ENCODE measurements at places on chromosomes 6 and 20.
A peak's percentile ranks its signal among the peaks of the same experiment; 100 is the strongest.

GRCh38 chr6:79864001-79864400 lies 83.4 kb downstream of the ELOVL4 start:
- no peak for DNase-seq

- no peak for DNase-seq
These were observed 209.5 kb downstream of the CLIC5 start for GRCh38 chr6:45806172-45806571.

DNA sequence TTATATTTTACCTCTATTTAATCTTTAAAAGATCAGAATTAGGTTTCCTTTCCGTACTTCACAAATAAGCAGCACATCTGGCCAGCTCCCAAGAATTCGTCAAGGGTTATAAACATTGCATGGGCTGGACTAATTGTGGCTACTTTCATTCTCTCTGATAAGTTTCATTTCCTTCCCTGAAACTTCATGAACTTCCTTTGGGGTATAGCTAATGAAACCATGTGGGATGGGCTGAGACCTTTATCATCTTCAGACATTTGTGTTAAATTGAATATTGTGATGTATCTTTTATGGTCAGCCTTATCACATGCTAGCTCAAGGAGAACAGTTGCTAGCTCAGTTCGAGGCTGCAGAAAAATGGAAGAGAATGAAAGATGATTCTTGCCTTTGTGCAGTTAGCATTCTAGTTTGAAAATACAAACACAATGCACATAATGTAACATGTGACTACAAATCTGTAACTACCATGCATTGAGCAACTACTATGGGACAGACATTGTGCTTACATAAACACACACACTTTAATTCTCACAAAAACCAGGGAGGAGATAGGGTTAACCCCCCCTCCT lies 1.7 kb upstream of the GMPR start:
- DNase-seq: no peak

DNA sequence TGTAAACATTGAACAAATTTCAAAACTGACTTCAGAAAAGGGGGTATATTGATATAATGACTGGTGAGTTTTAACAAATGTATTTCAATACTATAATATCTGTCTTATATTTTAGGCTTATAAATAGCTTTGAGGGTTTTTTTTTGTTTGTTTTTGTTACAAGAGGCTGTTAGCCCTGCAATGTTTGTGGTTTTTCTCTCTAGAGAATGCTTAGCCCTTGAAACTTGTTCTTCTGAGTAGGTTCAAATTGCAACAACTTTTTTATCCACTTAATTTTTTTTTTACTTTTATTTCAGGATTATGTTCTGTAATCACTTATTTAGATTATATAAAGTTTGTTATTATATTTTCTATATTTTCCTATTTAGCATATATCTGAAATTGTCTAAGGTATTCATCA lies 333.2 kb downstream of the RIMS1 start:
- DNase-seq: no peak

DNA sequence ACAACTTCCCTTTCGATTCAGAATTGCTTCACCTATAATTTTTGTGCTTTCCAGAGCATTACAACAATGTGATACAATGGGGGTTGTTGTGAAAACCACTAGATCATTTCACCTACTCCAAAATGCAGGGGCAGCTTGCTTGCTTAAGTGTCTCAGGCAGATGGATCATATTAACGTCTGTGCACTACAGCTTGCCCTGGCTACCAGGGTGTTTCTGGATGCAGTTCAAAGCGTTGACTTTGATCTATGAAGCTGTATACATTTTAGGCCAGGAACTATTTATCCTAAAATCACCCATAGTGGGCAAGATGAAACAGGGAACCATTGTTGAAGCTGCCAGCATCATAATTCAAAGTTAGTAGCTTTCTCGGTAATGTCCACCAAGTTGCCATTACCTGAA lies 339.5 kb upstream of the HSF2 start:
- no peak for DNase-seq

- DNase-seq: no peak
These were observed 27.0 kb upstream of the RNF144B start for GRCh38 chr6:18360188-18360587.

GRCh38 chr20:8223091-8223870 lies 91.2 kb downstream of the PLCB1 start:
- no peak for DNase-seq

- no peak for DNase-seq
These were observed 397.9 kb upstream of the JARID2 start for GRCh38 chr6:14848019-14848418.

GRCh38 chr20:52346797-52347196 lies 155.2 kb upstream of the ZFP64 start:
- DNase-seq: no peak

DNA sequence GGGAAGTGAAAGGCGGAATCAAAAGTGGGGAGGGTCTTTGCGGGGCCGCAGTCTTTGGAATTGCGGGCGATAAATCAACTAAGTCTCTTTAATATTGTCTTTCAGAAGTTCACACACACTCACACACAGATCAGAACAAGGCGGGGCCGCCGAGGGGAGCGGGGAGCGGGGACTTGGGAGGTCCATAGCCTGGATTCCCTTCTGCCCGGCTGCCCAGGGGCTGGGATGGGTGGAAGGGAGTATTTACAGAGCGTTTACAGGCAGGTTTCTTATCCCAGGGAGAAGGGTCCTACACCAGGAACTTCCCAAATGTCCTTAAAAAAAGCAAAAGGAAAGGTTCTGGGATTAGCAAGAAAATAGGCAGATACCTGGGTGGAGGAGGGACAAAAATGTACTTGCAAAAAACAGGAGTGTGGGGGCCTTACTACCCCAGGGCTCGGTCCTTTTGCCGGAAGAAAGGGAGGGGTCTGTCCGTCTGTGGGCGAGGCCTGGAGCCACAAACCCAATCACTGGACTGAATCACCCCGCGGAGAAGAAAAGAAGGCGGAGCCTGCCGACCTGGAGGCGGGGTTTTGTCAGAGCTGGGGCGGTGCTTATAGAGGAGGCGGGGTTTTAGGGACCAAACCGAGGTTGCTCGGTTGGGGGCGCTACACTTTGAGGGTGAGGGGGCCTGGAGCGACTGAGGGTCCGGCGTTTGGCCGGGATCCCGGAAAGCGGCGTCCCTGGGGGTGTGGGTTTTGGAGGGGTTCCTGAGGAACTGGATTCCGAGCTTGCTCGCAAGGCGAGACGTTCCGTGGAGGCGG lies 3.2 kb downstream of the PRRT1 start:
- no peak for DNase-seq

DNA sequence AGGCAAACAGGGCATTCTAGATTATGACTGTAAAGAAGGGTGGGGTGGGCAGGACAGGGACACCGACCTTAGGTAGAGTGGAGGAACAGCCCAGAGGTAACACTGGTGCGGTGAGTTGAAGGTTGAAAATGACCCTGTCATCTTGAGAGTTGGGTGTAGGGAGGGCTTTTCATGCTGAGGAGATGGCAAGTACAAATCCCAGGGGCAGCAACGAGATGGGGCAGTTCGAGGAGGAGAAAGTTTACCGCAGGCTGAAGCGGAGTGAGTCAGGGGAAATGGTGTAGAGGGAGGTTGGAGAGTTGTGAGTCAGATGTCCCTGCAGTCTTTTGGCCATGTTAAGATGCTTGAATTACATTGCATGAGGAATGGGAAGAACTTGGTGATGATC lies 101.1 kb downstream of the HIVEP1 start:
- DNase-seq: no peak

DNA sequence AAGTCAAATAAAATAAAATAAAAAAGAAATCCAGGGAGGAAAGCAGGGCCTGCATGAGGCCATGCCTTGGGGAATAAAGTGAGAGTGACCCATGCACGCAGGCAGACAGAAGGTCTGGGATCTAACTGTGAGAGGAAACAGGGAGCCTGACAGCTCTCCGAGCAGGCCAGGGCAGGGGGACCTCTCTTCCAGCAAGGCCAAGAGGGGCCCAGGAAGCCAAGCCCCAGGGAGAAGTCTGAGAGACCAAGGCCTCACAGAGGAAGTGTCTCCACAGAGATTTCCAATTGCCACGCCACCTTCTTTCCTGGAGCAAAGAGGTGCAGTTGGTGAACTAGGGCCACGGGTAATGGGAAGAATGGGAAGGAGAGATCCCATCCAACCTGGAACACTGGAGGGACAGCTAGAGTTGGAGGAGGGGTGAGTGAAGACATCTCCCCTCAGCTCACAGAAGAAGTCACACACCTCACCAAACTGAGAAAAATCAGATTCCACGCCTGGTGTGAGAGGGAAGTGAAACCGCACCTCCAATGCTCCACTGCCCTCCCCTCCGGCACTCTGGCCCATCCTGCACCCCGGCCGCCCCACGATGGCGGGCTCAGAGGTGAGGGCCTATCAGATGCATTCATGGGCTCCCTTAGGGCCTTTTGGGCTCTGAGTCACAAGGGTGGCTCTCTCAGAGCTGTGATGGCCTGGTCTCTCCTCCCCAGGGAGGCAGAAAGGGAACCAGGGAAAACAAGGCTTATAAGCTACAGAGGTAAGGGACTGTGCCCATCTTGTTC lies 25.1 kb upstream of the TAF8 start:
- no peak for DNase-seq

GRCh38 chr6:19921786-19922185 lies 84.6 kb downstream of the ID4 start:
- DNase-seq: no peak

DNA sequence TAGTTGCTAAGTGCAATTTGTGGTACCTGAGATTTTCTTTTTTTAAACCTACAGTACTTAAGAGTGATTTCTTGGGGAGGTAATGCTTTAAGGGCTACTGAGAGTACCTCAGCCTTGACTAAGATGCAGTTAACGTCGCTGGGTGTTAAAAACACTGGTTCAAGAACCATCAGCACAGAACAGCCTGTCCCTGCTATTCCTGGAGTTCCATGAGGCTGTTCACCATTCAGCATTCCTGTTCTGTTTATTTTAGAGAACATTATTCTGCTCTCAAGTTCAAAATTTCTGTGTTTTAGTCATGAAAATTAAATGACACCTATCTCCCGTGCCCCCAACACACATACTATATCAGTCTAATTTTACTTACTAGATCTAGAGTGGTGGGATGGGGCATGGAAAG lies 1.7 kb upstream of the PRELID3B start:
- no peak for DNase-seq

GRCh38 chr6:72580281-72580940 lies 41.5 kb upstream of the KCNQ5 start:
- peak; percentile 22 for DNase-seq

- DNase-seq: no peak
These were observed at the start of gene CD109 for GRCh38 chr6:73695619-73696421. Gene CD109, plus strand, starts transcription at chr6:73696203. Its CDS starts 13 bp downstream, at chr6:73696216.

- no peak for DNase-seq
These were observed 4.4 kb downstream of the CAPN11 start for GRCh38 chr6:44162876-44163625.

DNA sequence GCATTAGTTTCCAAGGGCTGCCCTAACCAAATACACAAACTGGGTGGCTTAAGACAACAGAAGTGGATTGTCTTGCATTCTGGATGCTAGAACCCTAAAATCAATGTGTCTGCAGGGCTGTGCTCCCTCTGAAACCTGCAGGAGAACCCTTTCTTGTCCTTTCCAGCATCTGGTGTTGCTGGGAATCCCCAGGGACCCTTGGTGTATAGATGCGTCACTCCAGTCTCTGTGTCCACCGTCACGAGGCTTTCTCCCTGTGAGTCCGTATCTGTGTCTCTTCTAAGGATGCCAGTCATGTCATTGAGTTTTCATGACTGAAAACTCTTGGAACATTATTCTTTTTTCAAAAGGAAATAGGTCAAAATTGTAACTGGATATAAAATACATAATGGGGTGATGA lies 142.9 kb downstream of the RNASET2 start:
- DNase-seq: no peak

GRCh38 chr20:1489764-1490436 lies 1.3 kb downstream of the SIRPB2 start:
- DNase-seq: no peak

DNA sequence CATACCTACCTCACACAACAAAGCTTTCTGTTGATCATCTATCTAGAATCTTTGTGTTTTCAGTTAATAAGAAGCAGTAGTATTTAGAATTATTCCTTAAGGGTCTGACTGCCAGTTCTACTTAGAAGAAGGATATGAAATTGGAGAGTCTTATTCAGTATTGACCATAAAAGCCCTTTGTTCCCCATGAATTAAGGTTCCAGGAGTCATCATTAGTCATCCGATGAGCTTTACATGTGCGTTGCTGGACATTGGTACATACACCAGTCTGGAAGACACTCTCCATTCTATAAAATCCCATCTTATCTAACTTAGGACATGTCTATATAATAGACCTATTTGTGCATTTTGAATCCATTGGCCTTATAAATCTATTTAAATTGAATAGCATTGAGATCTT lies 34.4 kb upstream of the RNF217 start:
- no peak for DNase-seq

- no peak for DNase-seq
These were observed 407.7 kb downstream of the CDH26 start for GRCh38 chr20:60365882-60366281.

DNA sequence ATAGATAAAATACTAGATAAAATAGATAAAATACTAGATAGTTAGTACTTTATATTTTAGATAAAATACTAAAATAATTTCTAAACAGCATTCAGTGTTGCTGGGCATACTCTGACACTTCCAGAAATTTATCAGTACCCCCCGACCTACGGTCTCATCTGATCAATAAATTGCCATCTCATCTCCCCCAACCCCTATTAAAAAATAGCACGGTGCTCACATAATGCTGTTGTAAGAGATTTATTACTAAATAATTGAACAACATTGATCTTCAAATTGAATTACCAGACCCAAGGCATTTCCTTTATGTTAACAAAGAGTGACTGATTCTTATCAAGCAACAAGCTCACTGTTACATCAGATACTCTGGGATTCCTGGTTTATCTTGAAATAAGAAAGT lies 300.9 kb downstream of the CBLN4 start:
- DNase-seq: no peak

- no peak for DNase-seq
These were observed 111.9 kb downstream of the EYA4 start for GRCh38 chr6:133353061-133353460.

- no peak for DNase-seq
These were observed 38.7 kb upstream of the RFPL4B start for GRCh38 chr6:112308476-112308875.

GRCh38 chr20:21503345-21503744 lies 10.5 kb downstream of the NKX2-2 start:
- no peak for DNase-seq

DNA sequence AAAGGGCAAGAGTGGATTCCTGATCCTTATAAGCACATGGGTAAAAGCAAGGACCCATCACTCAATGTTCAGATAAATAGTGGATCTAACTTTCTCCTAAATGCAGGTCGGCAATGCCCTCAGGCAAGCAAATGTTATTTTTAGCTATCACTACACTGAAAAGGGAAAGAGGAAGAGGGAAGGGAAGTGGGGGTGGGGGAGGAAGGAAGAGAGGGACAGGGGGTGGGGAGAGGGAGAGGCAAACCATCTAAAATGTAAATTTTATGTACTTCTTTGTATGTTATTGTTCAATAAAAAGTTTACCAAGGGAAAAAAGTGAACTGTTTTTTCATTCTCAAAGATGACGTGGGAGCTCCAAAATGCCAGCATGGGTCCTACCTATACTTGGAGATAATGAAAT lies 44.2 kb downstream of the CHD6 start:
- no peak for DNase-seq

DNA sequence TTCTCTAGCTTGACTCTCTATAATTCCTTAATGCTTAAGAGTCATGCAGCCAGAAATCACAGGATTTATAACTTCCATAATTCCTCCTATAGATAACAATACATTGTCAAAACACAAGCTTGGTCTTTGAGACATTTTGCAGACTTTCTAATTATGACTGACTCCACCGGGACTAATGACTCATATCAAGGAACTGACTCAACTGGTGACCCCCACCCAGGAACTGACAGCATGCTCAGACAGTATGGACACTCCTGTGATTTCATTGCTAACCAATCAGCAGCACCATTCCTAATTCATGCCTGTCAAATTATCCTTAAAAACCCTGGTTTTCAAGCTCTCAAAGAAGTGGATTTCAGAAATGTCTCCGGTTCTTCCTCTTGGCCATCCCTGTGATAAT lies 670.5 kb upstream of the IMPG1 start:
- no peak for DNase-seq

Measured in cerebellar cortex (tissue), 1 donor.